Activated T-helper 17 cell treated with anti-CD3 and anti-CD28 coated beads, Interleukin-2, amount 50 U/mL, for 72 hours (primary cell): ENCODE measurements at places on chromosomes 3 and 15. TPM values are rescaled to one million over a fixed set of nuclear protein-coding genes. Genes with fewer than 3 reads are reported as not detected.
A peak's percentile ranks its signal among the peaks of the same experiment; 100 is the strongest.

HDDC3 gene
- 19.0 TPM for total RNA-seq

CRBN gene
- 50.4 TPM for total RNA-seq

GOLGA6L7 gene
- not detected for total RNA-seq

LDHAL6B gene
- total RNA-seq = not detected

CHRM5 gene
- total RNA-seq = not detected

DNA sequence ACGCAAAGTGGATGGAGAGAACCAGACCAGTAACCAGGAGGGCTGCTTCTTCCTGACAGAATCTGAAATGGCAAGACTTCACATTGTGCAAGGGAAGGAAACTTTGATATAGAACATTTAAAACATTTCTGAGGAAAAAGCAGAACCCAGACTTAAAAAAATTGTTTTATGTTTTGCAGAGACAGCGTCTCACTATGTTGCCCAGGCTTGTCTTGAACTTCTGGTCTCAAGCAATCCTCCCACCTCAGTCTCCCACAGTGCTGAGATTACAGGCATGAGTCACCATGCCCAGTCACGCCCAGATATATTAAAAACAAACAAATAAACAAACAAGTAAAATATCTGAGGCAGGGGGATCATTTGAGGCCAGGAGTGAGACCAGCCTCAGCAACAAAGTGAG lies 46.2 kb downstream of the CRTAP start:
- no peak for ATAC-seq

DNA sequence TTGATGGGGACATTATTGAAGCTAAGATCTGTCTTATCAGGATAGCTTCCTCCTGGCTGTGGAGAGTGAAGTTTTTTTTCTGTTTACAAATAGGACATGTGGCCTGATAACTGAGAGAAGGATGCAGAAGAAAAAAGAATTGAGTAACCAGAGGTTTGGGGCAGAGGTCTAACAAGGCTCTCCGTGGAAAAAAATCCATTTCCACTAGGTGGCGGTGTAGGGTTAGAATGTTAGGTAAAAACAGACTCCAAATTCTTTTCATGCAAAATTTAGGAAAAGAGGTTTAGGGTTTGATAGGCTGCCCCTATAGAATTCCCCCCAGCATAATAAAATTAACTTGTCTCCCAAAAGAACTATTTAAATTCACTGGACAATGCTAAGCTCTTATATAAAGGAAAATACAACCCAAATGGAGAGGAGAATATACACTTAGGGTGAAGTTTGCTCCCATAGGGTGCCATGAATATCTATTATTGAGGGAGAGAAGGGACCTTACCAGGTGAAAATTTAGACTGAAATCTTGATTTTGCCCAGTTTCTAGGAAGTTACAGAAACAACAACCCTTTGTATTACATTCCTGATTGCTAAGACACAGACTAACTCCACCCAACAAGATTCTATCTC lies 1560.4 kb downstream of the OTOL1 start:
- no peak for ATAC-seq

GRCh38 chr15:44194323-44195150 lies 534 bp downstream of the FRMD5 start:
- ATAC-seq = peak; percentile 56

- no peak for ATAC-seq
Observed at GRCh38 chr3:151016478-151016795, 43.9 kb upstream of the CLRN1 start.

- ATAC-seq = peak; percentile 28
Observed at GRCh38 chr3:187746442-187747281, 1.4 kb upstream of the BCL6 start.

DNA sequence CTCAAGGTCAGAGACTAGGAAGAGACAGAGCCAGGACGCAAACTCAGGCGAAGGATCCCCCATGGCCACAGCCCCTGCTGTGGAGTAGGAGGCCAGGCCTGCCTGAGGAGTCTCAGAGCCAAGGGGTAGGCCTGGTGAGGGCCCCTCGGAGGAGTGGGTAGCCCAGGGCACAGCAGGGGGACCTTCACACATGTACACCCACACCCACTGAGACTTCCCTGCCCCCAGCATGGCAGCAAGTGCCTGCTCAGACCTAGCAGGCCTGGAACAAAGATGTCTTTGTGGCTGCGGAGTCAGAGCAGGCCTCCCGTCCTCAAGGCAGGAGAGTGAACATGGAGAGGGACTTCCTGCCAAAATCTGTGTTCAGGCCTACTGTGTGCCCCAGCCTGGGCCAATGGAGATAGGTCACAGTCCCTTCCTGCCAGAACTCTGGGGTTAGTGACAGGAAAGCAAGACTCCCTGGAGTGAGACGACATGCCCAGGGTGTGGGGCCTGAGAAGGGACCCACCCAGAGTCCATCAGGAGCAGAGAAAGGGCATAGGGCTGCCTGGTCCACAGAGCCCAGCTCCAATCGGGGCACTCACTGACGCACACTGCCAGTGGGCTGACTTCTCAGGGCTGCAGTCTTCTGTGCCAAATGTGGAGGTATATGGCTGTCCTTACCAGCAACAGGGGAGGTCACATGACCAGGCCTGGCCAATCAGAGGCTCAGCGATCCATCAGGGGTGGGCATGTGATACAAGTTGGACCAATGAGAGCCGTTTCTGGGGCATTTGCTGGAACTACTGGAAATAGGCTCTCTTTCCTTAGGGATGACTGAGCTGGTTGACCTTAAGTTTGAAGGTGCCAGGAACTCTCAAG lies 2.3 kb downstream of the GRIP2 start:
- ATAC-seq = no peak

DNA sequence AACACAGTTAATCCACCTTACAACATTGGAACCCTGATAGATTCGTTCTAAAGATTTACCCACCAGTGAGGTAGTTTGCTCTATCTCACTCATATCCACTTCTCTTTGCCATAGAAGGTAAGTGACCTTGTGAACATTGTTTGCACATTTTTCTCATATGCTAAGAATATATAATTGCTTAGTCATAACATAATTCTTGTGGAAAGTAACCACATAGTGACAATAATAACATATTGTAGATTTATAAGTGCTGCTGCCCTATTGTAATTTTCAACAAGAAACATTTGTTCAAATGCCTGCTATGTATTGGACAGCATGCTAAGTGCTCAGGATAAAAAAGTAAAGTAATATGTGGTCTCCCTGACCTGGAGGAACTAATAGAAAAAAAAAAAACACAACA lies 554.2 kb upstream of the KCNMB2 start:
- peak; percentile 54 for ATAC-seq
